Body of pancreas (tissue), 4 donors: ENCODE measurements at places on chromosomes 12 and 14. TPM values are rescaled to one million over a fixed set of nuclear protein-coding genes. Genes with fewer than 3 reads are reported as not detected.

The BIN2 gene
- total RNA-seq = 1.3 TPM

DNA sequence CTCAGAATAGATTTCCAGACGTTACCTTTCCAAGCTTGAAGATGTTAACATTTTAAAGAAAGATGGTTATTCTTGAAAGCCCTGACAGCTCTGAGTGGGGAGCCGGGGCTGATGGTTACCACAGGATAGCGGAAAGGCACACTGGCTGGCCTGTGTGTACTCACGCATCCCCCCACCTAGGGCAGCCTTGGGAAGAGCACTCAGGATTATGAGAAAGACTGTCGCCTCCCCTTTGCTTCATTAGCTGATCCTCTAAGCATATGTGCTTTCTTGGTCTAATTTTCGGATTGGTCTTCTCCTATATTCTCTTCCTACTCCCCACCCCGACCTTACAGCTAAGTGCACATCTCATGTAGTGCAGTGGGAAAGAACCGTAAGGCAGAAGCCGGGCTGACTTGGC is 20.7 kb downstream of the NTF3 start:
- no peaks in the 10 kb centered on the region for H3K36me3 ChIP-seq
- H3K4me3 ChIP-seq = no peak overlapping the region
- H3K27me3 ChIP-seq = no peaks in the 10 kb centered on the region
- no peaks in the 10 kb centered on the region for H3K4me1 ChIP-seq

DNA sequence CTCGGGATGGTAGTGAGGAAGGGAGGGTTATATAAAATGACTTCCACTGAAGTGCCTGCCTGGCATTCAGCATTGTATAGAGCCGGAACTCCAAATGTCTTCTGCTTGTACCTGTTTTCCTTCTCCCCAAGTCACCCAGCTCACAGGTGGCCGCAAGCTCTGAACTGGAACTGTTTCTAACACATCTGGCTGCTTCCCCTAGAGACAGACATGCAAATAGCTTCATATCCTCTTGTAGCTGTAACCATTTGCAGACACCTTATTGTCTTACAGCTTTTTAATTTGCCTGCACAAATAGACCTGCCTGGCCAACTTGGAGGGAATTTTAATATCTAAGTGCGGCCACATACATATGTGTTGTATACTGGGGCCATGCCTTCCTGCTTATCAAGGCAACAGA is 126.0 kb downstream of the CHST11 start:
- H3K4me1 ChIP-seq = peaks cover 10% of the 10 kb centered on the region
- no peak overlapping the region for H3K27ac ChIP-seq
- no peaks in the 10 kb centered on the region for H3K27me3 ChIP-seq
- no peaks in the 10 kb centered on the region for H3K36me3 ChIP-seq

DNA sequence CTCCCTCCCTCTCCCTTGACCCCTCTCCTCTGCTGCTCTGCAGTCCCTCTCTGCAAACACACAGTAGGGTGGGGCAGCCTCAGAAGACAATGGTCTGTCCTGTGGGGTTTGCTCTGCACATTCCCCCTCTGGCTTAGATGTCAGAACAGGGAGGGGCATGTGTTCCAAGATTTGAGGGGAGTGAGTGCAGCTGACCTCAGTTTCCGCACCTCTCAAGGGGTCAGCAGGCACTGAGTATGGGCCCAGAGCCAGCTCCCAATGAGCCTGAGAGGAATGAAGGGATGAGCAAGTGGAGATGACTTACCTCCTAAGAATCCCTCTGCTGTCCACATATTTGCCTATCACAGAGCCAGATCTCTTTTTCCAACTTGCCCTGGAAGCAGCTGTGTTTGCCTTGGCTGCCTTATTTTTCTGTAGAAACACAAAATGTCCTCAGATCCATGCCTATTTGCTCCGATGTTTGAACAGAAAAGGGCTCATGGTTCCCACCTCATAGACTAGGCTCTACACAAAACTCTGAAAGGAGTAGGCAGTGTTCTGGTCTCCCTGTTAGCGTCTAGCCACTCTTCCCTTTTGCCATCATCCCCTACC is 111.4 kb downstream of the CRACR2A start:
- DNase-seq = no peak
- no peaks in the 10 kb centered on the region for H3K27me3 ChIP-seq
- peaks cover 7% of the 10 kb centered on the region for H3K4me1 ChIP-seq
- H3K27ac ChIP-seq = no peak overlapping the region

GRCh38 chr14:104421892-104422828 is 157.4 kb upstream of the C14orf180 start:
- DNase-seq = no peak
- no peak overlapping the region for H3K27ac ChIP-seq
- no peaks in the 10 kb centered on the region for H3K27me3 ChIP-seq
- H3K4me1 ChIP-seq = no peaks in the 10 kb centered on the region
- no peak overlapping the region for H3K4me3 ChIP-seq
- no peaks in the 10 kb centered on the region for H3K36me3 ChIP-seq

DNA sequence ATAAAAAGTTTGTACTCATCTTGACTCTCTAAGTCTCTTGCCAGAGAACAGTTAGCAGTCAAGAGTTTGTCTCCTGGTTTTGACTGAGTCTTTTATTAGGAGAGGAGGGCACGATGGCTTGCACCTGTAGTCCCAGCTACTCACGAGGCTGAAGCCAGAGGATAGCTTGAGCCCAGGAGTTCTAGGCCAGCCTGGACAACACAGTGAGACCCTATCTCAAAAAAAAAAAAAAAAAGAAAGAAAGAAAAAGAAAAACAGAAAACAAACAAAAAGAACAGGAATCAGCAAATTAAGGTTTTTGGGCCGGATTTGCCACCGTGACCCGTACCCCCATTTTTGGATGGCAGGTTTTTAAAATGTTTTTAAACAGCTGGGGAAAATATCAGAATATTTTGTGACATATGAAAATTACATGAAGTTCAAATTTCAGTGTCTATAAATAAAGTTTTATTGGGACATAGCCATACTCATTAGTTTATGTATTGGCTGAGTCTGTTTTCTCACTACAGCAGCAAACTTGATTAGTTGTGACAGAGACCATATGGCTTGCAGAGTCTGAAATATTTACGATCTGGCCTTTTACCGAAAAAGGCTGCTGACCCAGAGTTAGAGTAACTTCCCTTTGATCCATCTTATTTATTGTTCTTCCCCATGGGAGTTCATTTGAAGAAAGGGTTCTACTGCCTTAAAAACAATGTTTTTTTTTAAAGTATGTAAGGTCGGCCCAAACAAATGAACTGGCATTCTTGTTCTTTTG is 31.2 kb downstream of the VEZT start:
- peaks cover 7% of the 10 kb centered on the region for H3K4me1 ChIP-seq
- DNase-seq = no peak
- no peaks in the 10 kb centered on the region for H3K27me3 ChIP-seq

The TAS2R8 gene
- total RNA-seq = not detected

The C14orf132 gene
- total RNA-seq = 4.6 TPM

- no peaks in the 10 kb centered on the region for H3K27me3 ChIP-seq
- peak; percentile 19 for DNase-seq
- H3K36me3 ChIP-seq = no peaks in the 10 kb centered on the region
- H3K4me3 ChIP-seq = no peak overlapping the region
- H3K4me1 ChIP-seq = no peaks in the 10 kb centered on the region
- no peak overlapping the region for H3K27ac ChIP-seq
Observed at GRCh38 chr14:101194373-101195308, 291.1 kb upstream of the RTL1 start.

GRCh38 chr14:21308479-21309237 is 28.8 kb downstream of the RPGRIP1 start:
- no peaks in the 10 kb centered on the region for H3K27me3 ChIP-seq
- H3K4me3 ChIP-seq = no peak overlapping the region
- no peaks in the 10 kb centered on the region for H3K36me3 ChIP-seq
- H3K27ac ChIP-seq = peak overlapping the region; percentile 83
- DNase-seq = peak; percentile 97

- peaks cover 16% of the 10 kb centered on the region for H3K4me1 ChIP-seq
- no peaks in the 10 kb centered on the region for H3K27me3 ChIP-seq
- H3K36me3 ChIP-seq = no peaks in the 10 kb centered on the region
- DNase-seq = no peak
- no peak overlapping the region for H3K27ac ChIP-seq
- H3K4me3 ChIP-seq = no peak overlapping the region
Observed at GRCh38 chr14:79840103-79840502, 371.2 kb downstream of the DIO2 start.

DNA sequence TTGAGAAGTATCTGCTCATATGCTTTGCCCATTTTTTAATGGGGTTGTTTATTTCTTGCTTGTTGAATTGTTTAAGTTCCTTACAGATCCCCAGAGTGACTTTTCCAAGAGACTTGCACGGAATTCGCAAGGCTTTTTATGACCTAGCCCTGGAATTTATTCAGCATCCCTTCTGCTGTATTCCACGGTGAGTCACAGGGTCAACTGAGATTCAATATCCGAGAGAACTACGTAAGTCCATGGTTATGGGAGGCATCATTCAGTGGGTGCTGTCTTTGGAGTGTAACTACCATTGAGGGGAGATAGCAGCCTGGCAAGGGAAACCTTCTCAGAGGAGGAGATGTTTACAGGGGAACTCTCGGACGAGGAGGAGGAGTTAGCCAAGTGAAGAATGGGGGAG is 20.9 kb upstream of the GPRC5A start:
- H3K4me3 ChIP-seq = no peak overlapping the region
- H3K27me3 ChIP-seq = no peaks in the 10 kb centered on the region
- no peak overlapping the region for H3K27ac ChIP-seq
- DNase-seq = no peak
- H3K4me1 ChIP-seq = peaks cover 4% of the 10 kb centered on the region

The FGD4 gene
- 54.4 TPM for total RNA-seq

DNA sequence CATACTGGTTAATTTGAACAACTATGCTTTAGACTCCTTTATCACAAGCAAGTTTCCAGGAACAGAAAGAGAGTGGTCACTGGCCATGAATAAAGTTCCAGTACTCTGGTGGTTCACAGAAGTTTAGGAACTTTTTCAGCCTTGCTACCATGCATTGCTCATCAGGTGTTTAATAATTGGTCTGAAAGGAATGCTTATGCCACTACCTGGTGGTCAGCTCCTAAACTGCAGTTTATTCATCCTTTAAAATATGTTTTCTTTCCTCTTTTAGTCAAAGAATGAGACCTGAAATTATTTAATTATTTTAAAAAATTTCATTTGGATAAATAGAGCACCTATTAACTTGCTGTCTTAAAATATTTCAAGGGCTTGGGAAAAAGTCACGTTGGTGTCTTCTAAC is 260.1 kb upstream of the OR4E1 start:
- no peak for DNase-seq
- H3K36me3 ChIP-seq = no peaks in the 10 kb centered on the region
- no peaks in the 10 kb centered on the region for H3K4me1 ChIP-seq
- no peaks in the 10 kb centered on the region for H3K27me3 ChIP-seq
- no peak overlapping the region for H3K27ac ChIP-seq

The CIPC gene
- total RNA-seq = 13.7 TPM

DNA sequence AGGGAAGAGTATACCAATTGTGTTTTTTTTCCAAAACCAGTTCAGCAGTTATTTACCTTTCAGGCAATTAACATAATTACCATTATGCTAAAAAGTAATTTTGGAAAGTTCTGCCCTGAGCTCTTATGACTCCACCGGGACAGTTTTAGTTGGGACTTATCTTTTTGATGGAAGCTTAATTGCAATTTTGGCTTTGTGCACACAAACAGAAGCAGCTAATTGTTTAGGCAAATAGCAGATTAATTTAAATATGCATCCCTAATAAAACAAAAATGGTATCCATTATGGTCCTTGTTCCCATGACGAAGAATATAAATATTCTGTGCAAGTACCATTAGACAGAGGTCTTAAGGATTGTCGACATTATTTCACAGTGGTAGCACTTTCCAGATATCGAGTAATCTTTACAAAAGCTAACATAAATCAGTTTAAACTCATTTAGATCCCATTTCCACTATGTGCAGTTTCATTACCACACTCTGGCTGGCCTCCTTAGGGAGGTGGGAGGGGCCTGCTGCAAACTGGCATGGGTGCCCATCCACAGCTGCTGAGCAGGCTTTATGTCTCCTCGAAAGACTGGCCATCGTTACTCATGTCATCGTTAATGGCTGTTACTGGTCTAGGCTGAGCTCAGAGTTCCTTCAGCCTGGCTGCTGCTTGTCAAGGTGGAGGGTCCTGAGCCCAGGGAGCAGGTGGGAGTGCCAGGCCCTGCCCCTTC is 68.2 kb downstream of the FBXW8 start:
- H3K27me3 ChIP-seq = no peaks in the 10 kb centered on the region
- no peak overlapping the region for H3K27ac ChIP-seq
- H3K36me3 ChIP-seq = no peaks in the 10 kb centered on the region

DNA sequence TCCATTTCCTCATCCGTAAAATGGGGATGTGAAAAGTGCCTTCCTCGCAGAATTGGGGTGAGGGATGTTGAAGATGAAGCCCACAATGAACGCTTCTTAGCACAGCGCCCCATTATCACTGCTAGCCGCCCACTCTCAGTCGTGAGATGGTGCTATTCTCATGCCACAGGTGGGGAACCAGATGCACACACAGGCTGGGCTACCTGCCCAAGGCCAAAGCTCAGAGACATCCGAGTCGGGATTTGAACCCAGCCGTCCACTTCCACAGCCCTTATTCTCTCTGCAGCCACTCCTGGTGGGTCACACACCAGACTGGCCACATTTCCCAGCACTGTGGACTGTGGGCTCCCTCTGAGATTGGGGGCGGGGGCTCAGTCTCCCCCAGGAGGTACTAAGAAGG is 55.8 kb downstream of the BCL11B start:
- H3K27me3 ChIP-seq = no peaks in the 10 kb centered on the region
- H3K4me3 ChIP-seq = no peak overlapping the region
- H3K36me3 ChIP-seq = no peaks in the 10 kb centered on the region
- DNase-seq = no peak
- H3K27ac ChIP-seq = no peak overlapping the region
- no peaks in the 10 kb centered on the region for H3K4me1 ChIP-seq
